PC-9 (cell line): ENCODE measurements at places on chromosomes 5 and 9.

DNA sequence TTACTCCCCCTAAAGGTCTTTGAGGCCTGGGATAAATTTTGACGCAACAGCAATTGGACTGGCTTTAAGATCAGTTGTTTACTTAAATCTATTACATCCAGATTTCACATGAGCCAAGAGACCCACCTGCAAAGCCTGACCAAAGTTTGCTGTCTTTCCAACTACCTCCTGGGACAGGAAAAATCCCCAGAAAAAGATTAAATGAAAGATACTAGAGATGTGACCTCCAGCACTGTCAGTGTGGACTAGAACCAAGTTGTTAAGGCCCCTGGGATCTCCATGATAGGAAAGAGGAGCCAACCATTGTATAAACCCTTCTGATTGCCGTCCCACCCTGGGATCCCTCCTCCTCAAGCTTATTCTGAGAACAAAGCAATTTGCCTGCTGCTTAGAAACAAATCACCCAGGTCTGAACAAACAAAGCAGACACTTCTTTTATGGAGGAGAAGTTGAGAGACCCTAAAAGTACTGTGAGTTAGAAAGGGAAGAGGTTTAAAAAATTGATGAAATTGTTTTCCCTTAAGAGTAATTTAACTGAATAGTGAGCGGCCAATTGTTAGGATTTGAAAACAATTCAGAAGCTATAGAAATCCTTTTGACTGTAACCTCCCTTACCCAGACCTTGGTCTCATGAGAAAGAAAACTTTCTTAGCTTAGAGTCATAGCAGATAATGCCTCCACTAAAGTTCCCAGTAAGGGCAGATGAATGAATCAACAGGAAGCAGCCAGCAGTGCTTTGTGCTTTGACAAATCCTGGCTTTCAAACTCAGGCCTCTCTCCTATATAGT lies 255.2 kb downstream of the TMEM167A start:
- DNase-seq: no peak

DNA sequence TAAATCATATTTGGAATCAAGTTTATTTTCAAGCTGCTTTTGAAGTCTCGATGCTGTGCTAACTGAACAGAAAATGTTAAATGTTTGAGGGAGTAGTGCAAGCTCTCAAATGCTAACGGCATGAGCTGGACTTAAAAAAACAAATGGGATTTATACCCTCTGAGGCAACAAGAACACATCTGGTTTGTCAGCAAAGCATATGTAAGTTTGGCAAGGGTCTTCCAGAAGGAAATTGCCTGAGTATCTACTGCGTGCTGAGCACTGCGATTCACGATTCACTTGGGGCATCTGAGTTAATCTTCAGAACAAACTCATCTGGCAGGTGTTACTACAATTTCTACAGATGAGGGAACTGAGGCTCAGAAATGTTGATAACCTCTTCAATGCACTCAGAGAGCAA lies 98.4 kb upstream of the C9orf72 start:
- no peak for DNase-seq

- no peak for DNase-seq
Measured at GRCh38 chr9:105006514-105006913, 78.6 kb upstream of the ABCA1 start.

DNA sequence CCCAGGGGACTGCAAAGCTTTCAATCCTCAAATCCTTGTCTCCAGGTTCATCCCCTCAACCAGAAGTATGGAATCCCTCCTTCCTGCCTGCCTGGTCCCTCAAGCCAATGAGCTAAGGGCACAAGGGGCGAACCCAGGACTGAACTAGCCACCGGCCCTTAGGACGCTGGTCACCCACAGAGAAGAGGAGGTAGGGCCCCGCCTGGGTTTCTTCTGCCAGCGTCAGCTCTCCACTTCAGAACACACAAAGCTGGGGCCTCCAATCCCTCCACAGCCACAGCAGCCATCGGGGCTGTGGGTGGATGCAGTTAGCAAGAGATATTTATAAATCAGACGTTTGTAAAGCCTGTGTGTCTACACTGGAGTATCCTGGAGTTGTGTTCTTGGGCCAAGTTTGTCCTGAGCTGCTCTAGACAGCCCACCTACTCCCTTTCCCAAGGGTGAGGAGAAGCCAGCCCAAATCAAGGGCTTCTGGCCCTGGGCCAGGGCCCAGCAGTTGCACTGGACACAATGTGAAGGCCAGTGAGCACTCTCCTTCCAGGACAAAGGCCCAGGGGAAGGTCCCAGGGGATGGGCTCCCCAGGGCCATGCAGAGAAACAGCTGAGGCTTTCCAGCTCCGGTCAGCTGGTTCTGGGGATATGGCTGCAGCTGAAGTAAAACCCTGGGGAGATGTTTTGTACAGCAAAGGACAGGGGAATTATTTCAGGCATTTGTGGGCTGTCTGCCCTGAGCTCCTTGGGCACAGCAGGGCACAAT lies 18.9 kb downstream of the AMBP start:
- no peak for DNase-seq

- no peak for DNase-seq
Measured at GRCh38 chr9:73213300-73213699, 61.6 kb downstream of the ANXA1 start.
